Effector memory CD4-positive, alpha-beta T cell (primary cell): ENCODE measurements at places on chromosomes 6 and 20.

- peak; percentile 28 for DNase-seq
- peak overlapping the region; percentile 6 for H3K27ac ChIP-seq
- H3K27me3 ChIP-seq: no peaks in the 10 kb centered on the region
- no peak overlapping the region for H3K4me3 ChIP-seq
Observed at GRCh38 chr6:135087803-135088202, 33.2 kb upstream of the HBS1L start.

- peak overlapping the region; percentile 95 for H3K27ac ChIP-seq
- peaks cover 77% of the 10 kb centered on the region for H3K4me1 ChIP-seq
- peaks cover 9% of the 10 kb centered on the region for H3K36me3 ChIP-seq
- H3K27me3 ChIP-seq: no peaks in the 10 kb centered on the region
- peak overlapping the region; percentile 91 for H3K4me3 ChIP-seq
Observed at GRCh38 chr6:31575952-31576685, 754 bp downstream of the TNF start.

- H3K27ac ChIP-seq: no peak overlapping the region
- H3K27me3 ChIP-seq: no peaks in the 10 kb centered on the region
- peaks cover 40% of the 10 kb centered on the region for H3K36me3 ChIP-seq
- no peaks in the 10 kb centered on the region for H3K4me1 ChIP-seq
- no peak overlapping the region for H3K4me3 ChIP-seq
- no peak for DNase-seq
Observed at GRCh38 chr20:41533537-41534136, 84.5 kb downstream of the CHD6 start.

DNA sequence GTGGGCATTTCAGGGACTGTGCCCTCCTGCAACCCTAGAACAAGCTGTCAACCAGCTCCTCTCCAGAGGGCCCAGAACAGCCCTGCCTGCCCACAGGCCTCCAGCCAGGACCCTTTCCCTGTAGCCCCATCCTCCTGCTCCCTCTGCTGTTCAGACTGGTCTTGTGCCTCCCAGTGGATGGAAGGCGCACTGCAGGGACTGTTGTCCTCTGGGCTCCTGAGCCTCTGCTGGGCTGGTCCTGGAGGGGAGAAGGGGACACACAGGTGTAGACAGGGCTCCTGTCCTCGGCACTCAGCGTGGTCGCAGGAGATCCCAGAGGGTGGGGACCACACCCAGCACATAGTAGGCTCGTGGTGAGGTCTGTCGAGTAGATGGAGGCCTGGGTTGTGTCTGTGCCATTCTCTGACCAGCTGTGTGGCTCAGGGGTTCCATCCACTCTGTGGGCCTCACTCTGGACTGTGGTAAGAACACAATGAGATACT, 11.5 kb downstream of the ITPR3 start:
- H3K27ac ChIP-seq: no peak overlapping the region
- DNase-seq: peak; percentile 31
- peaks cover 16% of the 10 kb centered on the region for H3K4me1 ChIP-seq
- H3K4me3 ChIP-seq: peak overlapping the region; percentile 62
- no peaks in the 10 kb centered on the region for H3K27me3 ChIP-seq

GRCh38 chr6:108896111-108896661, 48.0 kb downstream of the ARMC2 start:
- no peaks in the 10 kb centered on the region for H3K27me3 ChIP-seq
- H3K4me3 ChIP-seq: no peak overlapping the region
- H3K4me1 ChIP-seq: peaks cover 7% of the 10 kb centered on the region

- peaks cover 3% of the 10 kb centered on the region for H3K27me3 ChIP-seq
- H3K36me3 ChIP-seq: no peaks in the 10 kb centered on the region
- H3K4me3 ChIP-seq: no peak overlapping the region
- DNase-seq: no peak
Observed at GRCh38 chr6:71194724-71195123, 93.9 kb upstream of the OGFRL1 start.

GRCh38 chr20:16441546-16442164, 131.6 kb downstream of the KIF16B start:
- DNase-seq: no peak
- H3K27ac ChIP-seq: no peak overlapping the region

GRCh38 chr20:60306105-60306504, 347.9 kb downstream of the CDH26 start:
- no peaks in the 10 kb centered on the region for H3K36me3 ChIP-seq
- H3K27ac ChIP-seq: no peak overlapping the region
- H3K27me3 ChIP-seq: no peaks in the 10 kb centered on the region
- H3K4me3 ChIP-seq: no peak overlapping the region
- H3K4me1 ChIP-seq: no peaks in the 10 kb centered on the region
- no peak for DNase-seq

GRCh38 chr6:113630738-113631535, 226.2 kb upstream of the MARCKS start:
- H3K4me1 ChIP-seq: peaks cover 3% of the 10 kb centered on the region
- H3K4me3 ChIP-seq: peak overlapping the region; percentile 14
- no peak overlapping the region for H3K27ac ChIP-seq
- no peaks in the 10 kb centered on the region for H3K36me3 ChIP-seq
